Activated naive CD4-positive, alpha-beta T cell treated with Interleukin-2 at 50 U/mL for 16 hours (primary cell): ENCODE measurements at places on chromosomes 12 and 14.

- DNase-seq: no peak
These were observed 50.9 kb downstream of the PROX2 start for GRCh38 chr14:74824997-74825396.

- no peak for DNase-seq
These were observed 24.4 kb upstream of the EID3 start for GRCh38 chr12:104279164-104279563.

GRCh38 chr12:52178984-52179383, 12.8 kb downstream of the KRT80 start:
- DNase-seq: no peak

GRCh38 chr14:46290706-46291105, 360.9 kb downstream of the RPL10L start:
- no peak for DNase-seq

GRCh38 chr14:55780156-55780946, 200.3 kb downstream of the KTN1 start:
- no peak for DNase-seq

DNA sequence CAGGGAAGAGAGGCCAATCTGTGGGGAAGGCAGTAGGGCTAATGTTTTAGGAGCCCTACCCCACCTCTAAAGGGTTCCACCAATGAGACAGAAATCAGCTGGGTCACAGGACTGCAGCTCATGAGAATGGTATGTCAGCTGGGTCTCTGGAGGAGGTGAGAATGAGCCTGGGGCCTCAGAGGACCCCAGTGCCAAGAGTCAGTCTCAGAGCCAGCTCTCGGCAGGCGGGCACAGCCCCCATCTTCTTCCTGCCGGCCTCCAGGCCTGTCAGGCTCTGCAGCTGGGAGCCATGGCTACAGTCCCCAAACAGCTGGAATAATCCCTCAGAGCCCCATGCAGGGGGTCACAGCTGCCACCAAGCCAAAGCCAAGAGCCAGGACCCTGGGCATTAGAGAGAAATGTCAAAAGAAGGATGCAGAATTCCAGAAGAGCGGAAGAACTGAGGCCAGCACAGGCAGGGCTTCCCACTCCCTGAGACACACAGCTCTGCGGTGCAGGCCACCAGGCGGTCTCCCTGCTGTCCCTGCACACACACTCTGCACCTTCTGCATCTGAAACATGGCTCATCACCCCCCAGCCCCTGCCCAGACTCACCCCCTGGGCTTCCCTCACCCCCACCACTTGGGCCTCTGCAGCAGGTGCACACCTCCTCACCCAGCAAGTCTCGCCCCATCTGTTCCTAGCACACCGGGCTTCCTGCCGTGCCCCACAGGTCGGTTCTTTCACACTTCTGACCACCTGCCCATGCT, 26.0 kb downstream of the ITPK1 start:
- no peak for DNase-seq

DNA sequence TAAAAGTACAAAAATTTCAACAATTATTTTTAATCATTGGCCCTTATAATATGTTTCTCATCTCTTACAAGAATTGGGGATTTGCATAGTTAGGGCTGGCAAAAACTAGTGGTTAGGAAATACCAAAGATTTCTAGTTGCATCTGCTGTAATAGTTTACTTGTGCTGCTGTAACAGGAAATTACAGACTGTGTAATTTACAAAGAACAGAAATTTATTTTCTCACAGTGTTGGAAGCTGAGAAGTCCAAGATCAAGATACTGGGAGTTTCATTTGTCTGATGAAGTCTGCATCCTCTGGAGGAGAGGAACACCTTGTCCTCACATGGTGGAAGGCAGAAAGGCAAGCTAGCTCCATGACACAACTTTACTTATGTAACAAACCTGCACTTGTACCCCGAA, 157.0 kb downstream of the FLRT2 start:
- no peak for DNase-seq

GRCh38 chr14:69660344-69661193, 49.2 kb downstream of the SUSD6 start:
- DNase-seq: no peak

- DNase-seq: no peak
These were observed 130.4 kb downstream of the GRIP1 start for GRCh38 chr12:66548338-66549049.

- DNase-seq: no peak
These were observed 6.1 kb upstream of the TMEM30B start for GRCh38 chr14:61287196-61287595.

DNA sequence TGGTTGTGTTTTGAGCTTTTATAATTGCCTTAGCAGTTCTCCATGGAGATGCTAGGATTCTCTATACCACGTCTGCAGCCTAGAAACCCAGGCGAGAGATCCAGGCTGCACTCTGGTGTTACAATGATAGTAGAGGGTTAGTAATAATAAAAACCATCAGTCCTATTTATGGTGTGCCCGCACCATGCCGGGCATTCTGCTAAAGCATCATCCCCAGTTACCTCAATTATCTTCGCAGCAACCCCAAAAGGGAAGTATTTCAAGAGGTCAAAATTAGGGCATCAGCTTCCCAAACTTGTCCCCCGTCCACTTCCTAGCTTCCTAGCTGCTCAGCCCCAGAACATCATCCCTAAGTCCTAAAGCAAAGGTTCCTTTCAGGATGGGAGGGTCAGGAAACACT, 3.2 kb downstream of the SYNE3 start:
- no peak for DNase-seq

- no peak for DNase-seq
These were observed 4.6 kb downstream of the KRT82 start for GRCh38 chr12:52401526-52401925.

DNA sequence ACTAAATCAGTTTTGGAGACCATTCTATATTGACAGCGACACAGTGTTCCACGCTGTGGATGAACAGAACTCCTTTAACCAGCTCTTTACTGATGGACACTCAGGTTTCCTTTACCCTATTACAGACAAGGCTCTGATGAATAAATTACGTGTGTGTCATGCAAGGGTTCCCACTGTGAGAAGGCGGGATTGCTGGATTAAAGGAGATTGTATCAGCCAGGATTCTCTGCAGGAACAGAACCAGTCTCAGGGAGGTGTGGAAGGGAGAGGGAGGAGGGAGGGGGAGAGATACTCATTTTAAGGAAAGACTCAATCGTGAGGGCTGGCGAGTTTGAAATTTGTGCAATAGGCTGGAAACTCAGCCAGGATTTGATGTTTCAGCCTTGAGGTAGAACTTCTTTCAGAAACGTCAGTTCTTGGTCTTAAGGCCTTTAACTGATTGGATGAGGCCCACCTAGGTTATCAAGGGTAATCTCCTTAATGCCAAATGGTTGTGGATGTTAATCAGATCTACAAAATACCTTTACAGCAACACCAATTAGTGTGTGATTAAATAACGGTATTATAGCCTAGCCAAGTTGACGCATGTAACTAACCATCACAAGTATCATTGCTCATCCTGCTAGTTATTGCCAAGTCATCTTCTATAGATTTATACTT, 104.0 kb downstream of the GCH1 start:
- DNase-seq: no peak

DNA sequence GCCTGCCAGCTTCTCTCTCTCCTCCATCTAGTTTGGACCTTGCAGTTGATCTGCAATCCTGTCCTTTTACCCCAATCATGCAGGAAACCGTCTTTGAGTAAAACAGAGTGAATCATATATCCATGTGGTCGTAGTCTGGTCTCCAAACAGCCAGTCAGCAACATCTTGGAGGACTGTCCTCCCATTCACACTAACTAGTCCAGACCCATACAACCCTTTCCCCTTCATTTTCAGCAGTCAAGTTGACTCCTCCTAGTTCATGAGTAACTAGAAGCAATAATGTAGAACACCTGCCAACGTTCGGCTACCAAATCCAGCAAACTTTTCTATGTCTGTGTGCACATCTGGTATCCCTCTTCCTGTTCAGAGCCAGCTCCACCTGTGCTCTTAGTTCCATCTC, 10.8 kb upstream of the BIN2 start:
- no peak for DNase-seq

DNA sequence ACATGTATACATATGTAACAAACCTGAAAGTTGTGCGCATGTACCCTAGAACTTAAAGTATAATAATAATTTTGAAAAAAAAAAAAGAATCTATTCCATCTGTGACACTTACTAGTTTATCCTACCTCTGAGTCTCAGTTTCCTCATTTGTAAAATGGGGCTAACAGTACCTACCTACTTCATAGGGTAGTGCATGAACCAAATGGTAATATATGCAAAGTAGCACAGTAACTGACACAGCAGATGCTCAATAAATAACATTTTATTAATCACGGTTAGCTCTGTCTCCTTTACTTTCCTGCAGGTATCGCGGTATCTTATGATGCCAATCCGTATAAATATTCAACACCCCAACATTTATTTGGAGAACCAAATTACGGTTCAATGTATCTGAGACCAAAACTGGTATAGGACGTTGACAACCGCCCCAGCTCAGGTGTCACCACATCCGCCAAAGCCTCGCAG, 703 bp downstream of the TMED10 start:
- no peak for DNase-seq

DNA sequence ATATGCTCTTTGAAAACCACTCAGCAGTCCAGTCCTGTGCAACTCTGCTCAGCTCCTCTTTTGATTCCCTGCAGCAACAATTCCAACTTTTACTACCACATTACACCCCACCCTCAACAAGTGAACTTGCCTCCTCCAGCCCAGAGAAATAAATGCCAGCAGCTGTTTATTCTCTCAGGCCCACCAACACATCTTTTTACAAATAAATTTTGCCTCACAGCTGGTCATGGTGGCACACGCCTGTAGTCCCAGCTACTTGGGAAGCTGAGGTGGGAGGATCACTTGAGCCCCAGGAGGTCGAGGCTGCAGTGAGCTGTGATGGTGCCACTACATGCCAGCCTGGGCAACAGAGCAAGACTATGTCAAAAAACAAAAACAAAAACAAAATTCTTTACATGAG, 9.8 kb downstream of the SNX6 start:
- no peak for DNase-seq

DNA sequence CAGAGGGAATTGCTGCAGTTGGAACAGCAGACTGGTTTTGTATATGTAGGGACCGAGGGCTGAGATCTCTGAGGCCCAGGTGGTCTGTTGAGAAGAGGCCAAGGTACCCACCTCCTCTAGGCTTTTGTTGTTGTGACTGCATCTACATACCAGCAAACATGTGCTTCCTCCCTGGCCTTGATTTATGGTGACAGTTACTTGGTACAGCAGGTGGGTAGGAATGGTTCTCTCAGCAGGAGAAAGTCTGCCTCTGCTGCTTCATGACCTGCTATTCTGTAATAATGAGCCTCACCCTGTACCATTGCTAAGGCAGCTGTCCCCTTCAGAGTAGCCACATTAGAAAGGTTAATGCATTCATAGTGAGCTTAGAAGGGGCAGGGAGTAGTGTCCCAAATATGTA, 196.7 kb upstream of the PELI2 start:
- DNase-seq: no peak

DNA sequence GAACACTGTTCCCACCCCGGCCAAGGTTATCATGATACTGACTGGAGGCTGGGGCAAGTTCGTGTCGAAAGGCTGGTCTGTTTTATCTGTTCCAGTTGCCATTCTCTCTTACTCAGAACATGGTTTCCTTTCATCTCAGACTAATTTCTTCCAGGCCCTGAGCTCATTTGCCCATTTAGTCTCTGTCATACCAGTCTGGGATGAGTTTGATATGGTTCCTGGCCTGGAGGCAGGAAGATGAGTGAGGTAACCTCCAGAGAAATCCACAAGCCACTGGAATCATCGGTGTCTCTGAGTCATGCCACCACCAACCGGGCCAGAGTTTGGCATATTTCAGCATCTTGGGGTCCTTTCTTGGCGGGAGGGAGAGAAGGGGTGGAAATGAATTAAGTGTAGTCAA, 114.7 kb downstream of the NTF3 start:
- no peak for DNase-seq

- no peak for DNase-seq
These were observed 28.4 kb upstream of the OR5AU1 start for GRCh38 chr14:21184254-21184653.

- DNase-seq: no peak
These were observed 56.6 kb upstream of the METAP2 start for GRCh38 chr12:95417372-95417771.

DNA sequence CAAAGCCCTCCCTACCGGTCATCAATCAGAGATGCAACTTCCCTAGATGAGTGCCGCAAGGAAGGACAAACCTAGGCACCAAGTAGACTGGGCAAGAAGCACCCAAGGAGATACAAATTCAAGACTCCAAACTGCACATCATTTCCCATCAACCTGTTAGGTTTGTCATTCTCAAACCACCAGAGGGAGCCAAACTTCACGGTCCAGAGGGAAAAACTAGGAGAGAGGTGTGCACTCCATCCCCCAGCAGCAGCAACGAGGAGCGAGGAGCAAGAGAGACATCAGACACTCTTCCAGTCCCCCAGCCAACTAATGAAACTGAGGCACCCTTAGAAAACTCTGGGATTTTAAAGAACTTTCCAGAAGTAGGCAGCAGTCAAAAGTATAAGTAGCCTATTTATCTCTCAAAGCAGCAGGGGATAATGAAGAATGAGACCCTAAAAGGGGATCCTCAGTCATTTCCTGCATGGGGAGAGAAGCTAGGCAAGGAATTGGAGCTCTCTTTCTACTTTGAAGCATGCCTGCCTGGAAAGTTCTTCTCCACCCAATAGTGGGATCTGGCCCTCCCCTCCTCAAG, 37.0 kb upstream of the NT5DC3 start:
- peak; percentile 51 for DNase-seq

DNA sequence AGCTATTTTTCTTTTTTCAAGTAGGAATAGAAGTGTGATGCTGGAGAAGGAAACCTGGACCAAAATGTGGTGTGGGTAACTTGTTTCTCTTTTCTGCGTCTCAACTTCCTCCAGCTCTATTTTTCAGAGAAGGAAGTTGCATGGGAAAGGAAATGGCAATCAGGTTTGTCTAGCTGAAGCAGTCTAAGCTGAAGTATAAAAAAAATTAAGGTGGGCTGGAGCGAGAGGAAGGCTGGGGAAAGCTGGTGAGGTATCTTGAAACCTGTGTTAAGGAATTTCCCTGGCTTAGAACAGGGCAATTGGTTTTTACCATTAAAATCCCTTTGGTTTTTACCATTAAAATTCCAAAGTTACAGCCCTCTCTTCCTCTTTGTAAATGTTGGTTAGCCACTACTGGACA, 34.2 kb upstream of the NINJ2 start:
- DNase-seq: no peak

- DNase-seq: no peak
These were observed 1287.1 kb downstream of the TMEM121 start for GRCh38 chr14:106813477-106813823.

DNA sequence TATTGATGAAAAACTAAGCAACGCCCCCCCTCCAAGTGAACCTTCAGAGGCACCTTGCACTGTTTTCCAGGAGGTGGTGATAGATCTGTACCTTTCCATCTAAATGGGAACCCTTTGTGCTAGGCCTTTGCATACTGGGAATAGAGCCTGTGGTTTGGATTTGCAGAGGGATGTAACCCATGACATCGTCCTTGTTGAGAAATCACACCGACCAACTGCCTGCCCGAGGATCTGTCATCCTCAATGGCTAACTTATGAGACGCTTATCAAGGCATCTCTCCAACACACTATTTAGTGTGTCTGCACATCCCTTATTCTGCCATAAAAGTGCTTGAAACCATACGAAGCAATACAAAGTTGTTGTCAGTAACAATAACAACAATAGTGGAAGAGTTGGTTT, 22.9 kb downstream of the NTN4 start:
- DNase-seq: no peak
